GM04503 (cell line): ENCODE measurements at places on chromosomes 3 and 15.

DNA sequence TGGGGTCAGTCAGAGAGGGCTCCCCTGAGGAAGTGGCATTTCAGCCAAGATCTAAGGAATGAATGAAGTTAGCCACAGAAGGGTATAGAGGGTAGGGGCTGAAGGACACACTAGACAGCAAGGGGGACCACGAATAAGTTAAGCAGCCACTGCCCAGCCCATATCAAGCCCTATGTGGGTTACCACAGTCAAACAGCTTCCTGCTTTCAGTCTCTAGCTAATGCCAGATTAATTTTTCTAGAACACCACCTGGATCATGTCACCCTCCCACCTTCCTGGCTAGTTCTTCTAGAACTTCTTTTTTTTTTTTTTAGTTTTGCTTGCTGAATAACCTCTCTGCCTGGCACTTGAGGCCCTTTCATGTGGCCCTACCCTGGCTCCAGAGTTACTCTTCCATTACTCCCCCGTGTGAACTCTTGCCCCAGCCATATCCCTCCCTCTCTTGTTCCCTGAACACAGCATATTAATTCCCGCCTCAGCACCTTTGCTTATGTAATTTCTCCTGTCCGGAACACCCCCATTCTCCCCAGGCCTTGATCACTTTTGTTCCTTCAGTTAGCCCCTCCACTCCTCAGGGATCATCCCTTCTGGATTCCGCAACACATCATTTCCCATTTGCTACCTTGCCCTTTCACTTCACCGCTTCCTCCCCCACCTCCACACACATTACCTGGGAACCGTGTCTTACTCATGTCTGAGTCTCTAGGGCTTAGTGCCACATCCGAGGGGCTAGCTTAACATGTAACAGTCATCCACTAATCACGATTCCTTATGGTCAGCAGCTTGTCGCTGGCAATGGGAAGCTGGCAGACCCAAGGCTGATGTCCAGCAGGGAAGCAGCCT is 20.6 kb upstream of the BNC1 start:
- no peak for DNase-seq

DNA sequence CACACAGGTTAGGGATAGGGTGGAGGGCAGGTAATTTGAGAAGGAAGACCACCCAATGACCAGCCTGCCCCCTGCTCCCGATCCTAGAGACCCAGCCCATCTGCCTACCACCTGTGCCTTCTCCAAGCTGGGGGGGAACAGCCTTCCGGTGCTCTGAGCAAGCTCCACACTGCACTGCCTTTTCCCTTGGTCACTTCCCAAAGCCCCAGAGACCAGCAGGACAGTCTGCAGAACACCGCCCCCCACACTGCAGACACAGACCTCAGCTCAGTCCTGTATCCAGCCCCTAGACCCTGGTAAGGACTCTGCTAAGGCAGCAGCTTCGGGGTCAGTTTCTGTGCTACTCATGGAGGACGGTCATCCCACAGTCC is 156.9 kb downstream of the MEGF11 start:
- DNase-seq = no peak

GRCh38 chr3:4808637-4809036 is 170.6 kb upstream of the BHLHE40 start:
- no peak for DNase-seq

DNA sequence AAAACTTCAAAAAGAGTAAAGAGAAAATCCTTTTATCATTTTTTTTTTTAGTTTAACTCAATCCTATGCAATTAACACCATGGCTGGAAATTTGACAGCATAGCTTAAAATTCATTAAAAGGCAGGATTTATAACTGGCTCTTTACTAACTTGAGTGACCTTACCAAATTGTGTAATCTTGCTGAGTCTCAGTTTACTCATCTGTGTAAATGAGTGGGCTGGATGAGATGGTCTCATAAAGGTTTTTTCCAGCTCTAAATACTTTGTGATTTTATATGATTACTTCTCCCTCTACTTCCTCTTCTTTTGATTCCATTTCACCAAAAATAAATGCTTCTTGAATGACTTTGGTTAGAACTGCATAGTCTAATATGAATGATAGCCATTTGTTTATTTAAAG is 234.9 kb upstream of the SATB1 start:
- no peak for DNase-seq

- peak; percentile 75 for DNase-seq
Observed at GRCh38 chr3:40054568-40055222, 245.3 kb downstream of the MYRIP start.

DNA sequence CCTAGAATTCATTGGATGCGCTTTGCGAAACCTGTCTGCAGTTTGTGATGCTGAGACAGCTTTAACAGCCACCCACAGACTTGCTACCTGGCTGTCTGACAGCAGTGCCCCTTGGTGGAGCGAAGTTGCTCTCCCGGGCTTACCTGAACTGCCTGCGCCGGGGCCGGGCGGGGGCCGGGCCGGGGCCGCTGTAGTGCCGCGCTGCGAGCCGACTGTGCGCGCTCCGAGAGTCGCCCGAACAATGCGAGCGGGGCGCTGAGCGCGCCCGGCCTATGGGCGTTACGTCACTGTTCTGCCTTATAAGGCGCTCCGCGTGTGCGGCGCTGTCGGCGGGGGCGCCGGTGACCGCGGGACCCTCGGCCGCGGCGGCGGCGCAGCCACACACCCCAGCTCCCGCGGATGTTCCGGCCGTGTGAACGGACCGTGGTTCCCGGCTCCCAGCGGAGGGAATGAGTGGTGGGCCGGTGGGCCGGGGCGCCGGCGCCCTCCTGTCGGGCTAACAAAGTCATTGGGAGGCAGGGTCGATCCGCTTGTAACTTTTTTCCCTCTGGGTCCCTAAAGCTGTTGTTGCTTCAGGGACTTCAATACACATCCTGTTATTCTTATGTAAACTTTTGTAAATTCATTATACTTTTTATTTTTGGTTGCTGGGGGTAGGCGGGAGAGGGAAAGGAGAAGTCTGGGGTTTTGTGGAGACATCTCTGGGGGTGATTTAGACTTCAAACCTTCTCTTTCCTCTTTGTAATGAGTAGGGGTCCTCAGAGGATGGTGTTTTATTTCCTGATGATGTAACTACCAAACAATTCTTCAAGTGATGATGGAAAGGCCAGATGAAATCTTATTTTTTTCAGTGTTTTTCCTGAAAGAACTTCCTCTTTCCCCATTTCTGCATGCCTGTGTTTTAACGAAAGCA is 58.5 kb downstream of the CMSS1 start:
- no peak for DNase-seq

GRCh38 chr3:59540241-59540640 is 490.4 kb upstream of the CFAP20DC start:
- DNase-seq = no peak

- no peak for DNase-seq
Observed at GRCh38 chr3:49244581-49245205, 32.3 kb downstream of the C3orf62 start.

- DNase-seq = no peak
Observed at GRCh38 chr3:69080233-69080920, at the start of gene UBA3. Gene UBA3, minus strand, starts transcription at chr3:69080365. Its CDS starts 12 bp downstream, at chr3:69080353.

- no peak for DNase-seq
Observed at GRCh38 chr15:35973029-35973428, 427.1 kb upstream of the DPH6 start.

- no peak for DNase-seq
Observed at GRCh38 chr3:46565077-46565476, 1.0 kb downstream of the LRRC2 start.

- DNase-seq = peak; percentile 77
Observed at GRCh38 chr3:197730200-197730599, 6.5 kb downstream of the RUBCN start.

DNA sequence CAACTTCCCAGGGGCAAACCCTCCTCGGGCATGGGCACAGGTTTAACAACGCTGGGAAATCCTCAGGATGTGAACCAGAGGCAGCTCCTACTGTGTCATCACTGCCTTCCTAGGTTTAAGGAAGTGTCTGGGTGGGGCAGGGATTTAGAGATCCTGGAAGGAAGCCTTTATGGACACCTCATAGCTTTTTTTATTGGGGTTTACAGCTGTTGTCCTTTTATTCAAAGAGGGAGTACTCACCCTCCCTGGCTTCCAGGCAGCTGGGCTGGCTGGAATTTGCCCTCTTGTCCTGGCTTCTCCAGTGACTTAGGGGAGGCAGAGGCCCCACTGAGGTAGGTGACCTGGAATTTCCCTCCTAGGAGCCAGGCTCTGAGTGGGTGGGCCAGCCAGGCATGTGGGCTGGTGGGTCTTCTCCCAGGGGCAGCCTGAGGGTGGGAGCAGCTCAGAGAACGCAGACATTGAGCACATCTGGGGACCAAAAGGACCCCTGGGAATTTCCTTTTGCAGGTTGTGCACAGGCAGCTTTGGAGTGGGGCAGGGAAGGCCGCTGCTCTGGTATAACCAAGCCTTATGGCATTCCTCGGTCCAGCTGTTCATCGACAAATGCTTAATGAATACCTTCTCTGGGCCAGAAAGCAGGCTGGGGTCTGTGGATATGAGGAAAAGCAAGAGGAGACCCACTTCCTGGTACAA is 13.5 kb upstream of the FAM3D start:
- no peak for DNase-seq
